ELF-1 (cell line): ENCODE measurements at places on chromosomes 5 and 9.

GRCh38 chr9:133870598-133871595, 121.2 kb downstream of the VAV2 start:
- no peak for DNase-seq

GRCh38 chr9:108919517-108919916, 14.4 kb downstream of the ELP1 start:
- DNase-seq = no peak

GRCh38 chr9:16753256-16753655, 117.2 kb downstream of the BNC2 start:
- DNase-seq = no peak

DNA sequence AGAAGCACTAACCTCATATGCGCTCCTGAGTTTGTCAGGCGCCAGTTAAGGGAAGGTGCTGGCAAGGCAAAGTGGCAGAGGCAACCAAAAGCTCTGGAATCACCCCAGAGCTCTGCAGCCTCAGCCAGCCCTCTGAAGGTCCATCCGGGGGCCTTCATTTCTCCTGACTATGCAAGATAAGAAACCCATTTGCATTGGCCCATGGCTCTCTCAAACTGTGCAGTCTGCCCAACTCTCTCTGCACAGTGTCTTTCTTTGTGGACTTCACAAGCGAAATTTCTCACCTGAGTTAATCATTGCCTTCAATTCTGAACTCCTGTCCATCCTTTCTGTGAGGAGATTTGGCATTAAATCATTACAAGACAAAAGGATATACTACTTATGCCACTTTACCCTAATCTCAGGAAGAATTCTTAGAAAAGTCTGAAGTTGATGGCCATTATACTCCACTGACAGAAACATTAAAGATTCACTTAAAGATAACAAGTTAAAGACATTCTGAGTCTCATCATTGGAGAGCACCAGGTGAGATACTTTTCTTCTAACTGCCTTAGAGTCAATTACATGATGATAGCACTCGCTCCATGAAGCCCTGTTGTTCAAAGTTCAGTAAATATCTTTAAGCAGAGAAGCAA, 235.6 kb downstream of the SPOCK1 start:
- no peak for DNase-seq

DNA sequence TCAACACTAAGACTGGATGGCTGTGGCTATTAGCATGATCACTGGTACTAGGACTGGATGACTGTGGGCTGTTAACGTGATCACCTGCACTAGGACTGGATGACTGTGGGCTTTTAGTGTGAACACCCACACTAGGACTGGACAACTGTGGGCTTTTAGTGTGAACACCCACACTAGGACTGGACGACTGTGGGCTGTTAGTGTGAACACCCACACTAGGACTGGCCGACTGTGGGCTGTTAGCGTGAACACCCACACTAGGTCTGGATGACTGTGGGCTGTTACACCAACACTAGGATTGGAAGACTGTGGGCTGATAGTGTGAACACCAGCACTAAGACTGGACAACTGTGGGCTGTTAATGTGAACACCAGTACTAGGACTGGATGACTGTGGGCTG, 329.2 kb downstream of the OSTF1 start:
- no peak for DNase-seq

- DNase-seq = peak; percentile 16
Measured at GRCh38 chr5:61881821-61882487, 424.1 kb upstream of the KIF2A start.

- peak; percentile 57 for DNase-seq
Measured at GRCh38 chr9:35813434-35814105, 1.3 kb downstream of the HINT2 start.

GRCh38 chr9:2634818-2635217, 13.2 kb downstream of the VLDLR start:
- no peak for DNase-seq

- no peak for DNase-seq
Measured at GRCh38 chr5:10064546-10065195, 185.0 kb downstream of the ATPSCKMT start.
